ENCODE measurements at places on chromosomes 12 and 14. TPM values are rescaled to one million over a fixed set of nuclear protein-coding genes. Genes with fewer than 3 reads are reported as not detected.

The PKP2 gene
- total RNA-seq: 7.7 TPM

The NAA30 gene
- 28.9 TPM for total RNA-seq

The CAPZA3 gene
- not detected for total RNA-seq

The MYO1H gene
- total RNA-seq: not detected

The CABP1 gene
- 378 TPM for total RNA-seq

The AQP2 gene
- not detected for total RNA-seq

The SLCO1C1 gene
- 24.8 TPM for total RNA-seq

The TUNAR gene
- 20.4 TPM for total RNA-seq

The PLXNC1 gene
- 28.9 TPM for total RNA-seq

The TNFAIP2 gene
- 33.4 TPM for total RNA-seq

The KICS2 gene
- total RNA-seq: 17.1 TPM

The PRKD1 gene
- total RNA-seq: 26.6 TPM

The TMTC1 gene
- 35.7 TPM for total RNA-seq

The ERBB3 gene
- total RNA-seq: 83.3 TPM

The SRRM4 gene
- 62.0 TPM for total RNA-seq

The FCF1 gene
- total RNA-seq: 23.1 TPM

The KRT82 gene
- total RNA-seq: not detected

The TBX3 gene
- total RNA-seq: 3.9 TPM

The DACT1 gene
- total RNA-seq: 7.8 TPM

All from dorsolateral prefrontal cortex (tissue), 122 donors.